Stimulated activated naive CD4-positive, alpha-beta T cell (primary cell): ENCODE measurements at places on chromosomes 3 and 15.

- no peak for DNase-seq
Measured at GRCh38 chr15:70301396-70301795, 203.7 kb upstream of the TLE3 start.

DNA sequence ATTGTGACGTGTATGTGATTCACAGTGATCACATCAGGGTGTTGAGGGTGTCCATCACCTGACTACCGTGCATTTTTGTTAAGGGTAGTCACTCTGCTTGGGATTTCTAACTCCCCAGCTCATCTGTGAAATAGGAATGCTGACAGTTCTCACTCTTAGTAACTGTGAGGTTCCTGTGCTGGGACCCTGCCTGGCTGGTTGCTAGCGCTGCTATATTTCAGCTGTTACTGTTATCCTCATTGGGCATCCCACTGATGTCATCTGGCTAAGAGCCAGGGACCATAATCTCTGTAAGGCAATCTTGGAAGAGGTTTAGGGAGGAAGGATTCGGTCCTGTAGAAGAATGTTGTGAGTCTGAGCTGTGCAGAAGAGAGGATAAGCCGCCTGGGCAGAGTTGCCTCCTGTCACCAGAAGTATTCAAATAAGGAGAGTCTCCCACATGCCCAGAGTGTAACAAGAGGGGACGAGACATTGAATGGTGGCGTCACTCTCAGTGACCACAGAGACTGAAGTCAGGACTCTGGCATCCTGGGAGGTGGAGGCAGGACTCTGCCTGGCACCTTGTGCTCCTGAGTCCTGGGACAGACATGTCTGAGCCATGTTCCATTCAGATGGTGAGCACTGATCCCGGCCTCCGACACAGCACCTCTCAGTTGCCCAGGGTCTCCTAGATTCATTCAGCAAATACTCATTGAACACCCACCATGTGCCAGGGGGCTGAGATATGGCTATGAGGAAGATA, 52.2 kb downstream of the FBLN2 start:
- no peak for DNase-seq

DNA sequence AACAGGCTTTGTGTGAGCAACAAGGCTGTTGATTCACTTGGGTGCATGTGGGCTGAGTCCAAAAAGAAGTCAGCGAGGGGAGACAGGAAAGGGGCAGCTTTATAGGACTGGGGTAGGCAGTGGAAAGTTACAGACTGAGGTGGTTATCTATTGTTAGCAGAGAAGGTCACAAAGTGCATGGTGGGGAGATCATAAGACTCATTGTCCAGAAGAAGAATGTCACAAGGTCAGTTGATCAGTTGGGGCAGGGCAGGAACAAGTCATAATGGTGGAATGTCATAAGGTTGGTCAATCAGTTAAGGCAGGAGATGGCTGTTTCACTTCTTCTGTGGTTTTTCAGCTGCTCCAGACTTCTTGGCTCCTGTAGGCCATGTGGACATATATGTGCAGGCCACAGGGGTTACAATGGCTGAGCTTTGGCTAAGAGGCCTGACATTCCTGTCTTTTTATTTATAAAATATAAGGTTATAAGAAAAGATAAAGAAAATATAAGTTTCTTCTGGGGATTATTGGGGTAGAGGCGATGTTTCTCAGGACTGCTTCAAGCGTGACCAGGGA, 69.5 kb upstream of the SNTN start:
- DNase-seq = no peak

- no peak for DNase-seq
Measured at GRCh38 chr3:177228601-177229190, 31.4 kb upstream of the TBL1XR1 start.

DNA sequence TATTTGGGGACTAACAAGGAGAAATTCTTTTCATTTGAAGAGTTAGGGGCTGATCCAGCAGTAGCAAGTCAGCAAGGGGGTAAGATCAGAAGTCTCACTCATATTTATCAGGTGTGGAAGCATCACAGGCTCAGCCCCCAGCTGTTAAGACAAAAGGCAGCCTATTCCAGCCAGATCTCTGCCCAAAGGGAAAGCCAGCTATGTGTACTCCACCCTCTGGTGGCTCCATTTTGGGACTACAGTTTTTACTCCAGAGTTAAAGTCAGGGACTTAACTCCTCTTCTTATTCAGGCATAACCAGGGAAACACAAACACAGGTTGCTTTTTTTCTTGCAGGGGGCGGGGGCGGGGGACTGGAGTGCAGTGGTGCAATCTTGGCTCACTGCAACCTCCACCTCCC, 19.2 kb downstream of the UBP1 start:
- no peak for DNase-seq

DNA sequence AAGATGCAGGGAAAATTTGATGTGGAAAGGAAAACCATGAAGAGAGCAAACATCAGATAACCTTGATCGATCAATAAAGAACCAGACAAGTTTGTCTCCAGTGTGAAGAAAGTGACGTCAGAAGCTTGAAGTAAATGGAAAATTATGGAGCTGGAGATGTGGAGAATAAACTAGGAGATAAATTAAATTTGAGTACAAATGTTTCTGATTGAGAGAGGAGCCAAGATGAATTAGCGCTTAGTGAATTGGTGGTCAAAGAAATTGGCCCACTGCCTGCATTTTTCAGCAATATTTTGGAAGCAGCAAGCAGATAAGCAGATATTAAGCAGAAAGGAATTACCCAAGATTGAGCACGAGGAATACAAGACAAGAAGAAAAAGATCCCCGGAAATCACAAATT, 567.3 kb upstream of the ZNF385D start:
- no peak for DNase-seq

DNA sequence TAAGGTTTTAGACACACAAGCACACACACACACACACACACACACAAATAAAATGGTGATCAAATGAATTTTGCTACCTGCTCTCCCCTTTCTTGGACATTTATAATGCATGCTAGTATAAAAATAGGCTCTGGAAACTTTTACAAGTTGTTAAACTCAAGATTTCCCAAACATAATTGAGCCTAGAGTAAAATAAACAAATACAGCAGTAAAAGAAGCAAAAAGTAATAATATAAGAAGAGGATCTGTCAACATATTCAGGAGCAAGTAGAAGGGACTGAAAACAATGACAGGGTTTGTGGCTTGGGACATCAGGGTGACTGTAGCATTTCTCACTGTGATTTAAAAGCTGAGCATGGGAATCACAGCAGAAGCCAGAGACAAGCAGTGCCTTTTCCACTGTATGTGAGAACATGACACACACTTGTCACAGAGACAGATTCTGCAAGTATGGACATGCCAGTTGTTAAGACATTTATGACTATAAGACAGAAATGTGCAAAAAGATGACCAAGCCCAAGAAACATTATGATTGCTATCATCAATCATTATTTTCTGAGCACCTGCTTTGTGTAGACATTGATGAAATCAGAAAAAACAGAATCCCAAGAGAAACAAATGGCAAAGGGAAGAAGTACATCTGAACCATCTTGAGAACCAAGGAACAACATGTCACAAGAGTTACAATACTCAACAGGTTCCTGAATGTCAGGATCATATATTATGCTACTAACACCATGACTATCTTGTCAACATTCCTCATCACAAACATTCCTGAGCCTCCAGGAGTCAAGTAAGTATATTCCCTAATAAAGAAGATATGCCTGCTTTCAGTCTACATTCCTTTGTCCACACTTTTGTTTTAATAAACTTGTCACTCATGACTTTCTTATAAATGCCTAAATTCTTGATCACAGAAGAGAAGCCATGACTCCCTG, 7.1 kb downstream of the THRB start:
- DNase-seq = no peak

DNA sequence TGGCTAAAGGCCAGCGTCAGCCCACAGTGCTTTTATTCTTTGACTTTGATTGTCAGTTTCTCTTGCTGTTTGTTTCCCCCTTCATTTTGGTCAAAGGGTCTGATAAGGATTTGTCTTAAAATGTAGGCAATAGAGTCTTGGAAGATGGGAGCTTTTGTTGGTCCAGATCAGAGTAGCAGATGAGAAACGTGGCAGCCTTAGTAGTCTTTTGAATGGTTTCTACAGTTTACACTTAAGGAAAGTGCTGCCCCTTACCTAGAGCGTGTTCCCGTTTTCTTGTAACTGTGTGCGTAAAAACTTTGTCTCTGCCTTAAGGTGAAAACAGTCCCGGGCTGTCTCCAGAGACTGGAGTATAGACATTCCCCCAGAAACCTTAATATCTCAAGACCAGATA, 630 bp downstream of the LXN start:
- no peak for DNase-seq

- DNase-seq = no peak
Measured at GRCh38 chr3:186483611-186484340, 60.4 kb downstream of the CRYGS start.

DNA sequence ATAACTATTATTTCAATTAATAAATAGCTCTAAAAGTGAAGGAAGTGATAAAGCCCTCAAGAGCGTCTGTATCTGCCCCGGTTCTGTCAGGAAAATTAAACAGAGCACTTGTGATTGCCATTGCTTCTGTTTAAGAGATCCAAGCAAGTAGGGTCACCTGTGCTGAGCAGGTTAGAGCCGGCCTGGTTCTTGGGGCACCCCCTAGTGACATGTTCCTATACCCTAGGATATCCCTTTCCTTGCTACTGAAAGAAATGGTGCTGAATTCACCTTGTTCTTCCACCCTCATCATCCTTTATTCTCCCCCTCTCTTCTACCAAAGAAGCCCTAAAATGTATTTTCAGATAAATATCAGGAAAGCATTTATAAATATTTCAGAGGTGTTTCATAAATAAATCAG, 323.5 kb downstream of the RORA start:
- no peak for DNase-seq

- no peak for DNase-seq
Measured at GRCh38 chr3:134106580-134106979, 76.9 kb upstream of the SLCO2A1 start.

GRCh38 chr3:187739561-187740332, 5.5 kb downstream of the BCL6 start:
- peak; percentile 77 for DNase-seq

- DNase-seq = no peak
Measured at GRCh38 chr3:122080207-122080587, 25.0 kb downstream of the CD86 start.

- DNase-seq = no peak
Measured at GRCh38 chr3:173380681-173381080, 16.9 kb upstream of the NLGN1 start.

GRCh38 chr3:15032650-15033049, 32.5 kb downstream of the MRPS25 start:
- no peak for DNase-seq

DNA sequence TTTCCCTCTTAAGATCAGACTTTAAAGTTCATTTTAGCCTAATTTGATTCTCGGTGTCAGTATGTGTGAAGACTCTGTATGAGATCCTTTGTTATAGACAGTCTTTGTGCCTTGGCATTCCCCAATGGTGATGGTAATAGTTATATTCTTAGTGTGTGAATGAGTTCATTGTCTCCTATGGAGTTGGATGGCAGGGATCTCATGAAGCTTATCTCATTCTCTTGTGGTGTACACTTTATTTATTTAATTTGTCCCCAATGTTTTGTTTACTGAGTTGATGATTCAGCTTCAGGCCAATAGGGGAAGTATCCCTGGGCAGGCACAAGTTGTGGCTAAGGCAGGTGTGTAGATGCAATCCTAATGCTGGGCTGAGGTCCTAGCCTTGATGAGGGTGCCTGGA, 222.0 kb upstream of the DPPA4 start:
- DNase-seq = no peak

GRCh38 chr15:70505936-70506912, 257.1 kb downstream of the UACA start:
- no peak for DNase-seq
